ENCODE measurements at places on chromosomes 7 and 10. TPM values are rescaled to one million over a fixed set of nuclear protein-coding genes. Genes with fewer than 3 reads are reported as not detected.

Gene OPALIN
- under 0.01 TPM for total RNA-seq

Gene IQCE
- total RNA-seq = 4.2 TPM

Gene CARD11
- 7.2 TPM for total RNA-seq

Gene MSS51
- 1.2 TPM for total RNA-seq

Gene NPTX2
- 0.47 TPM for total RNA-seq

Gene URGCP
- 12.2 TPM for total RNA-seq

Gene PARP12
- 43.6 TPM for total RNA-seq

Gene HOXA5
- 0.24 TPM for total RNA-seq

Gene UCN3
- total RNA-seq = 0.19 TPM

Gene LAMB1
- total RNA-seq = 33.4 TPM

- H3K27ac ChIP-seq = no peak overlapping the region
- H3K36me3 ChIP-seq = no peaks in the 10 kb centered on the region
- no peak for DNase-seq
- H3K4me3 ChIP-seq = no peak overlapping the region
- H3K27me3 ChIP-seq = no peaks in the 10 kb centered on the region
- no peaks in the 10 kb centered on the region for H3K4me1 ChIP-seq
Measured at GRCh38 chr7:34845666-34846361, 187.8 kb downstream of the NPSR1 start.

- H3K4me3 ChIP-seq = no peak overlapping the region
- H3K4me1 ChIP-seq = no peaks in the 10 kb centered on the region
- no peak for DNase-seq
- no peak overlapping the region for H3K27ac ChIP-seq
- no peaks in the 10 kb centered on the region for H3K27me3 ChIP-seq
Measured at GRCh38 chr7:153401795-153402720, 642.5 kb downstream of the ACTR3B start.

DNA sequence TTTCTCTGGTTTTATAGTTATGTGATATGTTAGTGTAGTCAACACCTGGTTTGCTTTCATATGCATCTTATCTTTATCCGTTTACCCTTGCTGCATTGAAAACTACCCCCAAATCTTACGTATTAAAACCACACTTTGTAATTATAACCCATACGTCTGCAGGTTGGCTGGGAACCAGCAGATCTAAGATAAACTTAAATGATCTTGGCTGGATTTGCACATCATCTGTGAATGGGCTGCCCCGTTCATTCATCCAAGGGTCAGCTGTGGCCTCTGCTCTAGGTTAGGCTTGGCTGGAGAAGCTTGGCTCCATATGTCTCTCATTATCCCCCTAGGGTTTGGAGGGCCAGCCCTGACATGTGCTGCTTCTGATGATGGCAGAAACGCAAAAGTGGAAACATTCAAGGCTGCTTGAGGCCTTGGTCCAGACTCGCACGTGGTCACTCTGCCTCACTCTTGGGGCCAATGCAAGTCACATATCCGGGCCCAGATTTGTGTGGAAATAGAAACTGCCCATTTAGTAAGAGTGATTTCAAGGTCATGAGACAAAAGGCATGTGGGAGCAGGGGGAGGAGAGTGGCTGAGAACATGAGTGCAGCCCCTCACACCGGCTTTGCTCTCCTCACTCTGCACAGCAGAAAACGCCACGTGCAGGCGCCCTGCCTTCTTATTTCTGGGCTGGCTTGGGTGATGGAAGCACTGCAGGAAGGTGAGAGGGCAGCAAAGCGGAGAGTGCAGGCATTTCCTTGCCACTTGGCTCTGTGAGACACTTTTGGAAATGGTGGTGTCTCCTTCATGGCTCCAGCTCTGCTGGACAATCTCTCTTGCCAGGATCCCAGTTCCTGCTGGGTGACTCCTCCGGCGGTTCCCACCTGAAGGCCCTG, 553.8 kb downstream of the GLRX3 start:
- H3K4me3 ChIP-seq = no peak overlapping the region
- no peak overlapping the region for H3K27ac ChIP-seq
- DNase-seq = no peak

- DNase-seq = no peak
- H3K27me3 ChIP-seq = no peaks in the 10 kb centered on the region
- H3K4me3 ChIP-seq = no peak overlapping the region
- H3K27ac ChIP-seq = no peak overlapping the region
- no peaks in the 10 kb centered on the region for H3K4me1 ChIP-seq
Measured at GRCh38 chr7:91973639-91974038, 33.0 kb downstream of the AKAP9 start.

DNA sequence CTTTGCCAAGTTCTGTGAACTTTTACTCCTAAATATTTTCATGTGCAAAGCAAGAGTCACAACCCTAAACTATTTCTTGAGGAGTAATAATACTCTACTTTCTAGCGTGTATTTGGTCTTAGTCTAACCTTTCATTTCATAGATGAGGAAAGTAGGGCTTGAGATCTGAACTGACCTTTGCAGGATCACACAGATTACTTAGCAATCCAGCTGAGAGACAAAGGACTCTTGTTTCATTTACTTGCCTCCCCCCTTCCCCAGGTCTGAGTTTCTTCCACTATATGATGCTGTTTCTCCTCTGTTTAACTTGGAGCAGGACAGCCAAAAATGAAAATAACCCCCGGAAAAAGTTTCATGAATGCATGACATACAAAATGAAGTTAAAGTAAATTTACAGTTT, 75.3 kb upstream of the PTN start:
- no peaks in the 10 kb centered on the region for H3K27me3 ChIP-seq
- no peak overlapping the region for H3K27ac ChIP-seq
- no peak for DNase-seq
- no peaks in the 10 kb centered on the region for H3K4me1 ChIP-seq
- H3K36me3 ChIP-seq = no peaks in the 10 kb centered on the region
- no peak overlapping the region for H3K4me3 ChIP-seq

DNA sequence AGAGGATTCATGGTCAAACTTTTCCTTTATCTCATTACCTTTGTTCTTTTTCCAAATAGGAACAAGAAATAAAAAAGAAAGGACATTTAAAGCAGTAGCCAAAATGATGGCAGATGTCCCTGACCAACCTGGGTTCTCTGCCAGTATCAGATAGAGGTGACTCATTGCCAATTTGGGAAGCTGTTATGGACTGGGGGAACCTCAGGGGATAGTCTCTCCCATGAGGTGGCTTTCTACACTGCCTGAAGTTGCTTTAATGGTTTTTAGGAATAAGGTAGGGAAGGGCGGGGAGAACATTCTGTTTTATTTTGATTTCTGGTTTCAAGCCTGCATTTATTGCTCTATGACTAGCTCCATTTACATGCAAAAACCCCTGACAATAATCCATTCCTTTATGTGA, 457.9 kb upstream of the TPK1 start:
- H3K27me3 ChIP-seq = no peaks in the 10 kb centered on the region
- no peak for DNase-seq
- H3K4me3 ChIP-seq = no peak overlapping the region
- no peaks in the 10 kb centered on the region for H3K4me1 ChIP-seq
- no peaks in the 10 kb centered on the region for H3K36me3 ChIP-seq

GRCh38 chr10:44180321-44181168, 204.4 kb downstream of the CXCL12 start:
- H3K4me3 ChIP-seq = no peak overlapping the region
- no peaks in the 10 kb centered on the region for H3K27me3 ChIP-seq

DNA sequence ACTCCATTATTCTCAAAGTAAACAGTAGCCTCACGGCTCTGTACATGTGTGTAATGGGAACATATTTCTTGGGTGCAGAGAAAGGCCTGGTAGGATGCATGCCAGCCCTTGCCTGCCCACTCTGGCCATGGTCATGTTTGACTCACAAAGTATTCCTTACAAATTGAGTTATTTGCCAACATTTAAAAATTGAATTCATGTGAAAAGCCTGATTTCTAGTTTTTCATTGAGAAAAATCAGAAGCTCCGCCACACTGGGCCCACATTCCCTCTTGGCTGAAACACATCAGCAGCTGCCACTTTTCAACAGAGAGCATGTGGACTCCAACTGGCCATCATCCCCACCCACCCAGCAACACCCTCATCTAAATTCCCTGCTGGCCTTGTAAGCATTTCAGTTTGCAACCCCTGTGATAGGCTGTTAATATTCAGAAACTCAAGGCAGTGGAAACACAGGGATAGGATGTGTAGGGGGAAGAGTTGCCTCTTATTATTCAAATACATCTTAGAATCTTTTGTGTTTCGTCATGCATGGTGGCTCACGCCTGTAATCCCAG, 40.9 kb downstream of the CDH23 start:
- H3K4me3 ChIP-seq = no peak overlapping the region
- H3K27ac ChIP-seq = no peak overlapping the region
- H3K27me3 ChIP-seq = no peaks in the 10 kb centered on the region
- H3K36me3 ChIP-seq = no peaks in the 10 kb centered on the region

- DNase-seq = no peak
- no peak overlapping the region for H3K4me3 ChIP-seq
- H3K36me3 ChIP-seq = no peaks in the 10 kb centered on the region
- H3K4me1 ChIP-seq = no peaks in the 10 kb centered on the region
- H3K27ac ChIP-seq = no peak overlapping the region
Measured at GRCh38 chr7:82705517-82706260, 262.1 kb upstream of the CACNA2D1 start.

DNA sequence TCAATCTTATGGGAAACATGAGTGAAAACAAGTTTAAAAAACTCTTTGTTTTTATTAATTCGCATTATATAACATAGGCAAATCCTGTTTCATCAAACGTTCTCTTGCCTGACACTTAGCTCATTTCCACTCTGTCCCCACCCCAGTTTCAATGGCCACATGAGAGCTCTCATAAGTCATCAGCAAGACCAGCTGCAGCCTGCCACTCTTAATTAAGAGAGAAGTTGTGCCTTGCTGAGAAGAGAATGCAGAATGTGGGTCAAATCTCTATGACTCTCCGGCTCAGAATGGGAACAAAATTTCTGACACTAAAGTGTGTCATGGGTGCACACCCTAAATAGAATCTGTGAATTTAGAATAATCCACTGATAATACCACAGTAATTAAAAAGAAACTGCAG, 39.6 kb downstream of the ASAH2 start:
- no peak overlapping the region for H3K27ac ChIP-seq
- no peak for DNase-seq
- H3K4me1 ChIP-seq = no peaks in the 10 kb centered on the region
- no peak overlapping the region for H3K4me3 ChIP-seq

GRCh38 chr10:93903051-93903450, 9.3 kb downstream of the SLC35G1 start:
- H3K27ac ChIP-seq = no peak overlapping the region
- DNase-seq = no peak
- H3K4me1 ChIP-seq = no peaks in the 10 kb centered on the region
- H3K36me3 ChIP-seq = peaks cover 1% of the 10 kb centered on the region
- H3K27me3 ChIP-seq = no peaks in the 10 kb centered on the region

- H3K4me3 ChIP-seq = no peak overlapping the region
- no peaks in the 10 kb centered on the region for H3K4me1 ChIP-seq
- H3K27me3 ChIP-seq = peaks cover 2% of the 10 kb centered on the region
- DNase-seq = no peak
Measured at GRCh38 chr7:44378744-44379143, 53.4 kb upstream of the CAMK2B start.

GRCh38 chr7:79837915-79838314, 296.7 kb upstream of the GNAI1 start:
- no peak overlapping the region for H3K4me3 ChIP-seq
- no peaks in the 10 kb centered on the region for H3K27me3 ChIP-seq
- H3K36me3 ChIP-seq = no peaks in the 10 kb centered on the region
- DNase-seq = no peak
- H3K27ac ChIP-seq = no peak overlapping the region
- no peaks in the 10 kb centered on the region for H3K4me1 ChIP-seq

DNA sequence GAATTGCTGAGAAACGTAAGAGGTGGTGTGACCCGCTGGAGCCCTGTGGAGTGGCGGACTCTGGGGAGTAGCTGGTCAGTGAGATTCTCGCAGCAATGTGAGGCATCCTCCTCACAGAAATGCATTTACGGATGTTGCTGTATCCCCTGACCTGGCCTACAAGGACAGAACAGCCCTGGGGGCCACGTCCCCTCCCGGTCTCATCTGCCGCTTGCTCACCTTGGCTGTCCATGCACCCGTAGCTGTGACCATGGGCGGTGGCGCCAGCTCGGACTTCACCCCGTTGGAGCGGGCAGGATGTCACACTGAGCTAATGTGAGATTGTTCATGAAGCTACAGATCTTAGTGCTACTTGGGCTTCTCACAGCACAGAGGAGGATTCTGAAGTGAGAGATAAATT, 193.8 kb downstream of the EBF3 start:
- no peak for DNase-seq
- no peaks in the 10 kb centered on the region for H3K27me3 ChIP-seq
- no peaks in the 10 kb centered on the region for H3K4me1 ChIP-seq

GRCh38 chr10:110176141-110177030, 31.0 kb upstream of the MXI1 start:
- peaks cover 6% of the 10 kb centered on the region for H3K4me1 ChIP-seq
- H3K36me3 ChIP-seq = no peaks in the 10 kb centered on the region
- no peak overlapping the region for H3K27ac ChIP-seq
- H3K27me3 ChIP-seq = peaks cover 49% of the 10 kb centered on the region
- DNase-seq = no peak

DNA sequence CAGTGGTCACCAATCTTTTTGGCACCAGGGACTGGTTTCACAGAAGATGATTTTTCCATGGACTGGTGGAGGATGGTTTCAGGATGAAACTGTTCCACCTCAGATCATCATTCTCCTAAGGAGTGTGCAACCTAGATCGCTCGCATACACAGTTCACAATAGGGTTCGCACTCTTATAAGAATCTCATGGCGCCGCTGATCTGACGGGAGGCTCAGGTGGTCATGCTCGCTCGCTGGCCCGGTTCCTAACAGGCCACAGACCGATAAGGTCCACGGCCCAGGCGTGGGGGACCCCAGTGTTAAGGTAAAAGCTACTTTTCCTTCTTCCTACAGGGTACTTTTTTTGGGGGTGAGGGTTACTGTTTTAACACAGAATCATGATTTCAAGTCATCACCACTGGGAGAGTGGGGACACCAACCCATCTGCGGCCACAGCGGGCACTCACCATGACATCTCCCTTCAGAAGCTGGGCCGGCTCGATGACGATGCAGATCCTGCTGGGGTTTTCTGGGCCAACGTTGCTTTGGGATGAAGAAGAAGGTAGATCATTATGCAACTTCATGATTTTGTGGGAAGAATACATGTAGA, 170.5 kb downstream of the TNS3 start:
- no peaks in the 10 kb centered on the region for H3K36me3 ChIP-seq
- H3K4me3 ChIP-seq = no peak overlapping the region
- peaks cover 1% of the 10 kb centered on the region for H3K4me1 ChIP-seq
- H3K27ac ChIP-seq = no peak overlapping the region

- no peak for DNase-seq
- no peak overlapping the region for H3K4me3 ChIP-seq
- peaks cover 1% of the 10 kb centered on the region for H3K27me3 ChIP-seq
- no peaks in the 10 kb centered on the region for H3K4me1 ChIP-seq
- H3K27ac ChIP-seq = no peak overlapping the region
Measured at GRCh38 chr7:4856336-4857057, 5.3 kb downstream of the PAPOLB start.

GRCh38 chr7:157528785-157529341, 192.1 kb downstream of the DNAJB6 start:
- DNase-seq = no peak
- H3K36me3 ChIP-seq = no peaks in the 10 kb centered on the region
- H3K4me1 ChIP-seq = no peaks in the 10 kb centered on the region
- H3K27ac ChIP-seq = no peak overlapping the region
- no peak overlapping the region for H3K4me3 ChIP-seq

Measured in thymus (tissue), 14 donors.